T-helper 22 cell (primary cell): ENCODE measurements at places on chromosomes 3 and 15.

DNA sequence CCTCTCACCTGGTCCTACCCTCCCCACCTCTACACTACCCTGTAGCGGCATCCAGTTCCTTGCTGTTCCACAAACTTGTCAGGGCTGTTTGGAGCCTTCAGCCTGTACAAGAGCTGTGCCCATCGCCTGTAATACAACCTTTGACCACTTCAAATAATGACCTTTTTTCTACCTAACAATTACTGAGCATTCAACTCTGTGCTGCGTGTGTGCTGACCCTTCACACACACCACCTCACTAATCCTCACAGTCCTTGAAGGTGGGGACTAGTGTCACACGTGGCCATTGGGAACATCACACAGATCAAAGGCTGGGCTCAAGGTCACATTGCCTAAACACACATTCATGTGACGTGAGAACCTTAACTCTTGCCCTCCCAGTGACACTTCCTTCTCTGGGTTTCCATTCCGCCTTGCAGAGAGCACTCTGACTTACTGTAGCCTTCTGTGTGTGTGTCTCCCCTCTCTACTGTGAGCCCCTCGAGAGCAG lies 3.1 kb downstream of the C3orf20 start:
- no peak for DNase-seq

DNA sequence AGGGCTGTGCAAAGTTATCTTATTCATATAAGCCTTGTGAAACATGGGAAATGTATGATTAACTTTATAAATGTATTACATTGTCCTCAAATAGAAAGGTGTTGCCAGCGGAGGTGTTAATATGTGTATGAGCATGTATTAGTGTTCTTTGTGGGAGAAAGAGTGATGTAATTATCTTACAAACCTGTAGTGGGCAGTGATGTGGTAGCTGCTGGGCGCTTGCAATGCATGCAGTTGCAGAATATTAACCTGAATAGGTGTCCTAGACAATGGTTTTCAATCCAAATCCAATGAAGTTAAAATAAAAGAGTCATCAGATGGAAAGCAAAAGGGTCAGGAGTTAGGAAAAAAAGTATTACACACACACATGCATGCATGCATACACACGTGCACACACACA lies 881.3 kb upstream of the CADM2 start:
- no peak for DNase-seq

DNA sequence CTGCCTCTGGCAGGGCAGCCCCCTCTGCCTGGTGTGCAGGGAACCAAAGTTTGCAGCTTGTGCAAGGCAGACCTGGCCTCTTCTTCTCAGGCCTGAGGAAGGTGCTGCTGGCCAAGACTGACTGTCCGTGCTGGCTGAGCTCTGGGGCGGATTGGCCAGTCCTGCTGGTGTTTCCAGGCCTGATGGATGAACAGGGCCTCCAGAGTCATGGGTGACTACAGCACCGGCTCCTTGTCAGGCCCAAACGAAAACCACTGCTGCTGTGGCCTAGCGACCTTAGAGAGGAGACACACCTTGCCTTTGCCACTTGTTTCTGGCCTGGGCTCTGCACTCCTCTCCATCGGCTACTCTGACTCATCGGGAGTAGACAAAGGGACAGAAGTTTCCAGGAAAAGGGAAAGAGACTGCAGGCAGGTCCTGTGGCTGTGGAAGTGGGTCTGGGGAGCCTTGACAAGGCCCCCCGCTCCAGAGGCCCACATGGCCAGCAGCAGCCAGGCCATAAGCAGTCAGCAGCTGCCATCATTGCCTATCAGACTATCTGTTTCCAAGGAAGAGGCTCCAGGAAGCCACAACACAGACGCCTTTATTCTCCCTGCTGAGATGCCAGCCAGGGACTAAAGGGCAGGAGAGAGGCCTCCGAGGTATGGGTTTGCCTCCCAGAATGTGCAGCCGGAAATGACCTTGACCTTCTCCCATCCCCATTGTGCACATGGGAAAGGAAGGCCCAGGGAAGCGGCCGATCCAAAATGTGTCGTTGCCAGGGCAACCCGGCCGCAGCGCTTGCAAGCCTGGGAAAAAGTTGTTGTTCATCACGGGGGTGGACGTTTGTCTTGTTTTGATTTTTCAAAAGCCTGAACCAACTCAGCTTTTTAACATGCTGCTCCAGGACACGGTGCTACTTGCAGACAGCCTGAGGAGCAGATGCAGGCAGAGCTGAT lies 160.5 kb downstream of the CHSY1 start:
- no peak for DNase-seq

GRCh38 chr3:46926039-46926438 lies 48.5 kb downstream of the PTH1R start:
- DNase-seq, result no peak

DNA sequence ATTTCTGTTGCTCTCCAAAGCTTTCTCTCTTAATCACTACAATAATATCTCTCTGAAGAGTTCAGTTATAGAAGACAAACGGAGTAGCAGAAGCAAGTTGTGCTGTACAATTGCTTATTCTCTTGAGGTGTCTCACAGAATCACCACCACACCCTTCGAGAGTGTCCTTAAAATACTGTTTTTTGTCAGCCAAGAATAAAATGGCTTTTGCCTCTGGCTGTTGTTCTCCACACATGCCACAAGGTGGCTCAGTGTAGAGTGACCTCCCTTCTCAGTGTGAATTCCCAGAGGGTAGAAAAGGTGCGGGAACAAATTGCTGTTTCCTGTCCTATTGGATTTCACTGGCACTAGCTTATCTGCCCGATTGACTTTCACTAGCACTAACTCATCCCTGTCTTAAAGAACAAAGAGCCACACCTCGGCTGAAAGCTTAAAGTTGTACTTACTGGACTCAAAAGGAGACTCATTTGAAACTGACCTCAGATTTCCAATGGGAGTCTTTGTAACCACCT lies 134.2 kb upstream of the SATB1 start:
- no peak for DNase-seq

GRCh38 chr15:80596521-80596976 lies 98.6 kb upstream of the ABHD17C start:
- DNase-seq, result no peak

- DNase-seq, result no peak
Observed at GRCh38 chr3:114380233-114380651, 86.4 kb downstream of the TIGIT start.

DNA sequence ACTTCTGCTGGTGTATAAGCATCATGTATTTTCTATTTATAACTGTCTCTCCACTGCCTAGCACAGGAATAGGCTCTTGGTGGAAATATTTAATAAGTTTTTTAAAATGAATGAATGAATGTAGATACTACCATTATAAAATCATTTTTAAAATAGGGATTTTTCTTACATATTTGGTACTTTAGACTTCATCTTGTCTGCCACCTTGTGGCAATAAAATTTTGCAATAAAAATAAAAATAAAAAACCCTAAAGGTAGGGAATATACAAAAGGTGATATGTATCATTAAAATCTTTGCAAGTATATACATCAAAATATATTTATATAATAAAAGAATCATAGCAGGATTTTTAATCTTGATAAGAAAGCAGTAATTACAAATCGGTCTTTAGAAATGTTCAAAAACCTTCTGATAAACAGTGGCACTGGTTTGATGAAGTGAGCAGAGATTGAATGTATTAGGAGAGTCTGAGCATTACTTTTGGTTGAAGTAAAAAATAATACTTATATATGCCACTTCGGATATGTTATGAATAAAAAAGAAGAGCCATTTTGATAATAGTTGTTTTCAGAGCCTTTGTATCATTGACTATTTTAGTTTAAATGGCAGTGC lies 95.2 kb downstream of the SPATA16 start:
- no peak for DNase-seq

GRCh38 chr3:58234516-58234931 lies 3.1 kb upstream of the ABHD6 start:
- no peak for DNase-seq

DNA sequence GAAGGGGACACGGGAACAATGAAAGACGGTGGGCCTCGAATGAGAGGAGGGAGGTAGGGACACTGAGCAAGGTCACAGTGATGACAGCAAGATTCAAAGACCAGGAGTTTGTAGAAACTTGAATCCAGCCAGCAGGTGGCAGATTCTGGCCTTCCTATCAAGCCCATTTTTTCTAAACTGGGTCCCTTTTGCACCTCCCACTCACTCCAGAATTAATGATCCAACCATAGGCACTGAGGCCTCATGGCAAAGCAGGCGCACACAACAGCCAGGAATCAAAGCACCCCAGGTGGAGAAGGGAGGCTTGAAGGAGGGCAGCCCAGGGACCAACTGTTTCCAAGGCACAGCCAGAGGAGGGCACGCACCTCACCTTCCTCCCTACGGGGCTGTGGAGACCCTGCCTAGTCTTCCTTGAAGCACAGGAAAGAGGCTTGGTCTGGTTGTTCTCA lies 90.2 kb downstream of the ANP32A start:
- no peak for DNase-seq

- DNase-seq, result no peak
Observed at GRCh38 chr15:43105077-43105736, 631 bp downstream of the UBR1 start.

- no peak for DNase-seq
Observed at GRCh38 chr3:170585008-170585936, 603 bp downstream of the SLC7A14 start.

- no peak for DNase-seq
Observed at GRCh38 chr3:89113893-89114840, 6.7 kb downstream of the EPHA3 start.

GRCh38 chr15:89448825-89449224 lies 47.6 kb downstream of the RHCG start:
- no peak for DNase-seq

- peak; percentile 82 for DNase-seq
Observed at GRCh38 chr15:90838139-90838538, 30.2 kb upstream of the FURIN start.

DNA sequence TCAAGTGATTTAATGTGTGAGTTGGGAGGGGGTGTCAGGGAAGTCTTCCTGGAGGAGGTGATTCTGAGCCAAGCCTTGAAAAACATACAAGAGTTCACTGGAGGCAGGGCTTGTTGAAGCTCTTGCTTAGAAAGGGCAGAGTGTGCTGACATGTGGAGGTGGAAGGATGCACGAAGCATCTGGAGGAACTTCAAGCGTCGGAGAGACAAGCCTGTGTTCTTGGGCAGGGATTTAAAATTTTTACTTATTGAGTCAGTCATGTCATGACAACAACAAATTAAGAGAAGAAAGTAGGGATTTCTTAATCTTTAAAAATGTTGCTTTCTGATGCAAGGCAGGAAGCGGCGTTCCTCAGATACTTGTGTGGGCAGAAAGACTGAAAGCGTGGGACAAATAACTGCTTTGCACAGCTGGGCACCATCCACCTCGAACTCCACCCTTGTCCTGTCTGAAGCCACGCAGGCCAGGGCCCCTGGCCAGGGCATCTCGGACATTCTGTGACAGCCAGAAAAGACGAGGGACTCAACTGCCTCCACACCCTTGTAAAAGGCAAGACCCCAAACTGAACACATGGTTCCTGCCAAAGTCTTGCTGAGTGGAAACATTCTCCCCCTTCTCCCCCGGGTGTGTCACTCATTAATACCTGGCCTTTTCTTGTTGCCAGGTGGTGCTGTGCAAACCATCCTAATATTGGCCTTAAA lies 6.9 kb upstream of the IL16 start:
- DNase-seq, result no peak

DNA sequence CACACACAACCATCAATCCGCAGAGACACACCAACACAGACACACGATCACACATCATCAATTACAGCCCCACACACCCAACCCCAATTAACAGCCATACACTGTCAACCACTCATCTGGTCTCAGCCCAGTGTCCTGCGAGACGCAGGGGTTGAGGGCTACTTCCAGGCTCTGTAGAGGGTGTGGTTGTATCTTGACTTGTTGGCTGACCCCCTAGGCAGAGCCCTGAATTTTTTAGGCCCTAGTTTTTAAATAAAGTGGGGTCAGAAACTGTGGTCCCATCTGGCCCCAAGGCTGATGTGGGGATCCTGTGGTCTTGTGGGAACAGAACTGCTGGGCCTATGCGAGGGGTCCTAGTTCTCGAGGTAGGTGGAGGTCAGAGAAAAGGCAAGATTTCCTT lies 9.2 kb downstream of the VILL start:
- no peak for DNase-seq

DNA sequence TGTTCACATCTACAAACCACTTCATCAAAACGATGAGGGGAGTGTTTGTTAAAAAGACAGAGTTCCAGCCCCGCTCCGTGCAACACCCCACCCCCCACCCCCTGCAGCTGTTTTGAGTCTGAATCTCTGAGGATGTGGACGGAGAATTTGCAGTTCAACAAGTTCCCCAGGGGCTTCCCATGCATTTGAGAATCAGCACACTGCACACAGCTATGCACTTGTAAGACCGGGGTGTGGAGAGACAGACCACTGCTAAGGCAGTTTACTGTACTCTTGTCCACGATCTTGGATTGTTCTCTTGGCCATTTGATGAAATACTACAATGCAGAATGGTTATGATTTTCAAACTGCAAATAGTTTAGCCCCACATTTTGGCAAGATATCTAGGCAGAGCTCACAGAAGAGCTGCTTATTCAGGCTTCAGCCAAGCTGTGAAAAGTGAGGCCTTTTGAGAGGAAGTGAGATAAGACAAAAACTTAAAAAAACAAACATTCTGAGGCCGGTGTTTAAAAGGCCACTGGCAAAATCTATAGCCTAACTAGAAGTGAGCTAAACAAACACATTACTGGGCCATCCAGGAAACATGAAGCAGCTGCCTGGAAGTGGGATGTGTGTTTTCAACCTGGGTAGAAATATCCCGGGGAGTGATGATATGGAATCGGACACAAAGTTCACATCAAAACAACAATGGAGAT lies 308.2 kb upstream of the ADAMTS9 start:
- DNase-seq, result no peak

- no peak for DNase-seq
Observed at GRCh38 chr15:57575363-57575762, 16.3 kb upstream of the MYZAP start.

DNA sequence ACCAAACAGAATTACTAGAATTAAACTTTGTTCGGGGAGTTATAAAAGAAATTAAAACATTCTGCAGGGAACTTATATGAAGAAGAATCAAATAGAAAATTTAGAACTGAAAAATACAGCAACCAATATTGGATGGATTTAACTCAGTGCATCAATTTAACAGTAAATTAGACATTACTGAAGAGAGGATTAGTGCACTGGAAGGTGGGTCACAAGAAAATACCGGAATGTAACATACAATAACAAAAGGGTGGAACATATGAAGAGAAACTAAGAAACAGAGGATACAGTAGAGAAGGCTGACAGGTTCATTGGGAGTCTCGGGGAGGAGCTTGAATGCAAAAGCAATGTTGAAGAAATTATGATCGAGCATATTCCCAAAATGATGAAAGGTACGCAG lies 56.3 kb downstream of the CDIN1 start:
- no peak for DNase-seq

DNA sequence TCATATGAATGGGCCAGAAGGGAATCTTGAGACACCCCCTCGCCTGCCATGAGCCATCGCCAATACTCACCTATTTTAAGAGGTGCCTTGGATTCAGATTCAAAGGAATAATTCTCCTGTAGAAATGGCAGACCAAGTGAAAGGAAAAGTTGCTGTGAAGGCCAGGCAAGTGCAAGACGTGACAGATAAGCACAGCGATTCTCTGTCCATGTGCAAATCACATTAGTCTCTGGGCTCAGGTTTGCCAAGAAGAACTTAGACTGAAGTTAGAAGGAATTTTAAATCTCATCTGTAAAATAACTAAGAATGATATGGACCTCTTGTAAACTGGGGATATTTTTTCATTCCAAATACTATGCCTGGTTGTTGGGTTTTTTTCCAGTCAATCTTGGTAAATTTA lies 173.6 kb downstream of the UACA start:
- DNase-seq, result no peak
